ENCODE measurements at places on chromosomes 1 and 21. TPM values are rescaled to one million over a fixed set of nuclear protein-coding genes. Genes with fewer than 3 reads are reported as not detected.

The TMEM240 gene
- total RNA-seq = 0.52 TPM

The VPS26C gene
- 60.0 TPM for total RNA-seq

DNA sequence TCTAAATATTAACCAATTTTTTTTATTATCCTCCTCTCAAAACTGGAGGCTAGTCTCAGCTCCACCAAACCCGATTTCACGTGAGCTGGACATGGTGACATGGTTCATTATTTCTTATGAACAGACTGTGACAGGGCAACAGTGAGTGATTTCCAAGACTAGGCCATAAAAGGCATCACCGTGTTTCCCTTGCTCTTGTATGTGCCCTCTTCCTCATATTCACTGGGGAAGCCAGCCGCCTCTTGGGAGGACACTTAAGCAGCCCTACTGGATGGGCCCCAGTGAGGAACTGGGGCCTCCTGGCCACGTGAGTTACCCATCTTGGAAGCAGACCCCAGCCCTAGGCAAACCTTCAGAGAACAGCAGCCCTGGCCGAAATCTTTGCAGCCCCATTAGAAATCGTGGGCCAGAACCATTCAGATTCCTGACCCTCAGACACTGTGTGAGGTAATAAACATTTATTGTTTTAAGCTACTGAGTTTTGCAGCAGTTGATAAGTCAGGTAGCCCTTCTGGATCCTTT, 105.0 kb downstream of the GALNT2 start:
- H3K27me3 ChIP-seq = no peaks in the 10 kb centered on the region
- no peak overlapping the region for H3K4me3 ChIP-seq
- H3K36me3 ChIP-seq = peaks cover 3% of the 10 kb centered on the region
- DNase-seq = no peak
- H3K4me1 ChIP-seq = peaks cover 51% of the 10 kb centered on the region
- H3K27ac ChIP-seq = no peak overlapping the region

DNA sequence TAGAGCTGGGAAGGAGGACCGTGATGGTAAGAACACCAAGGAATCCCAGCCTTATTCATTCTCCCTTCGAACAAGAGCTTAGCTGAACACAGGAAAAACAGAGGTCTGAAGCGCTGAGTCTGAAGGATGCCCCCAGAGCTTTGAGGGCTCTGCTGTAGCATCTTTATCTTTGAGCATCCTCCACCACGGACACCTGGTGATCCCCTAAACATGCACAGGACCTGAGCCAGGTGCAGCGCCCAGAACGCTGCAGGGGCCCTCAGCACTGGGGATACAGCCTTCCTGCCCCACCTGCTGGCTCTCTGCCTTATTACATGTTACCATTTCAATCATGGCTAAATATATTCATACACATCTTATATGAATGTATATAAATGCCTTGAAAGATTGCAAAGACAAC, 7.7 kb upstream of the GPATCH4 start:
- H3K4me3 ChIP-seq = no peak overlapping the region
- H3K36me3 ChIP-seq = no peaks in the 10 kb centered on the region
- peak; percentile 88 for DNase-seq
- no peak overlapping the region for H3K27ac ChIP-seq

- H3K27me3 ChIP-seq = no peaks in the 10 kb centered on the region
- no peak overlapping the region for H3K4me3 ChIP-seq
- peaks cover 3% of the 10 kb centered on the region for H3K4me1 ChIP-seq
- DNase-seq = no peak
- H3K27ac ChIP-seq = no peak overlapping the region
Measured at GRCh38 chr1:59214248-59215208, 82.4 kb upstream of the FGGY start.

DNA sequence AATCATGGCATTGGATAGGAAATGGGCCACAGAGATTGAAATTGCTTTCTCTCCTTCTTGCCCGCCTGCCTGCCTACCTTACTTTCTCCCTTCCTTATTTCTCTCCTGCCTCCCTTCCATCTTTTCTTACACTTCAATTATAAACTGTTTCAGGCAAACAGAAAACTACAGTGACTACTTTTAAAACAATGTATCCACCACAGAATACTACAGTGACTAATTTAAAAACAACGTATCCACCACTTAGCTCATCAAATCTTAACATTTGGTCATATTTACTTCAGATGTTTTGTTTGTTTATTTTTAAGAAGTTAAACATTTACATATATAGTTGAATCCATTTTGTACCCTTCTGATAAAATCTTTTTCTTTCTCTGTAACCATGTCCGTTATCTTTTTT, 54.4 kb downstream of the SNRPE start:
- DNase-seq = no peak
- no peak overlapping the region for H3K27ac ChIP-seq
- H3K27me3 ChIP-seq = peaks cover 8% of the 10 kb centered on the region
- no peaks in the 10 kb centered on the region for H3K4me1 ChIP-seq
- H3K4me3 ChIP-seq = no peak overlapping the region
- no peaks in the 10 kb centered on the region for H3K36me3 ChIP-seq

DNA sequence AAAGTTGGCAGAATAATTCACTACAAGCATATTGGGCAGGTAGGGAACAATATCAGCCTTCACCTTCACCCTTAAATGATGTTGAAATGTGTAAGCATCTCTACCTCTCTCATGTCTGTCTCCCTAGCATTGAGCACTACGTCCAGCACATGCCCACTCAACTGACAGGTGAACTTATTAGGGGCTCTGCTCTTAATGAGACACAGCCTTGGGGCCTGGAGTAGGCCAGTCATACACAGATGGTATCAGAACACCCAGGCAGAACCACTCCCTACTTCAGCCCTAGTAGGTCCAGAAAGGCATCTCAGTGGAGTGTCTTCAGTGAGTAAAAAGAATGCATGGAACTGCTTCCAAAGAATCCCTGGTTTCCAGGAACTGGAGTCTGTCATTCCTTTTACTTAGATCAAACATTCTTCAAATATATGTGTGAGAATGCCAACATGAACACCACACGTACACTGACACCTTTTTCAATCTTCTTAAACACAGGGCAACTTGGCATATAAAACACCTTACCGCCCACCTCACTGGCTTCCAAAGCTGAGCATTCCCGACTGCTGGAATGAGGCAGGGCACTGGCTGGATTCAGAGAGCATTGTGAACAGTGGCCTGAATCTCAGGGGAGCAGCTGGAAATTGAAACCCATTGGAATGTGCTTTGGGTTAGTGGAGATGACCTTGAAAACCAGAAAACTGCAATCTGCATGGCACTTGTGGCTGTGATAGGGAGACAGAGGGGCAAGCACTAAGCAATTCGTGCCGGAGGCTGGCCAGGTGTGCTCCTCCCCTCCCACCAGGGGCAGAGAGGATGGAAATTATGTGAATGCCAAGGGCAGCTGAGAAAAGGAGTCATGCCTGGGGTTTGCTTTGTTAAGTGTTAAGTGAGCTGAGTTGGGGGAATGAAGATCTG, 24.2 kb upstream of the HSD3B1 start:
- no peak overlapping the region for H3K4me3 ChIP-seq
- peaks cover 7% of the 10 kb centered on the region for H3K27me3 ChIP-seq
- no peak overlapping the region for H3K27ac ChIP-seq
- no peaks in the 10 kb centered on the region for H3K4me1 ChIP-seq
- DNase-seq = no peak
- no peaks in the 10 kb centered on the region for H3K36me3 ChIP-seq
